ENCODE measurements at places on chromosomes 2 and 18.

- DNase-seq = no peak
These were observed 186.5 kb upstream of the KLHL29 start for GRCh38 chr2:23198316-23199114.

GRCh38 chr18:5891854-5892215 is 3.5 kb downstream of the TMEM200C start:
- DNase-seq = no peak

DNA sequence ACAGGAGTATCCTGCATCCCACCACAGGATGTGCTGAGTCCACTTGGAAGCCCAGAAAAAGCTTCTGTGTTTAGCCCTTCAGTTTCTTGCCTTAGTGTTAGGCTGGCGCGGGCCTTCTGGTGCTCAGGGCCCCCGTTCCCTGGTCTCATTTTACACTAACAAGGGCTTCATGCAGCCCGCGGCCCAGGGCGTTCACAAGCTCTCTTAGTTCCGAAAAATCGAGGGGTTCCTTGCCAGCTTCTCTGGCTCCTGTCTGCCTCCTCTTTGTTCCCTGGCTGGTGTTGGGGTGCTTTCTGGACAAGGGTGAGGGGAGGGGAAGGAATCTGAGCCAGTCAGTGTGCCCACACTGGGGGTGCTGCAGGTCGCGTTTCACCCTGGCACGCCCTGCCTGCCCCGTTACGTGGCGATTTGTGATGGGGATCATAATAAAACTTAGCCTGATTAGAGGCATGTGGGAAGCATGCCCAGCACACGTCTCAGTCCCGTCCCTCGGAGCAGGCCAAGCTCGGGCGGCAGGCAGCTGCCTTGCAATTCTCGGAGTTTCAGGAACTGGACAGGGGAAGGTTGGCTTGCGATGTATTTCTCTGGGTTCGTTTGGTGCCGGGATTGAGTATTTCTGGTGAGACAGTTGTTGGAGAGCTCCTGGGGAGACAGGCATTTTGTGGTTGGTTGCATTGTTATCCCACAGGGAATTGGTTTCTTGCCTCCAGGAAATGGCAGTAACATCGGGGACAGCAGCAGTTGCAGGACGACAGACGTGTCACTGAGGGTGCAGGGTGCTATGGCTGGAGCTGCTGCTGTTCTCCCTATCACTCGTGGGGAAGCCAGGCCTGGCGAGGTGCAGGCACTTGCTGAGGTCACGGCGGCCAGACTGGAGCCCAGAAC is 22.9 kb downstream of the SH3BP4 start:
- DNase-seq = peak; percentile 87

DNA sequence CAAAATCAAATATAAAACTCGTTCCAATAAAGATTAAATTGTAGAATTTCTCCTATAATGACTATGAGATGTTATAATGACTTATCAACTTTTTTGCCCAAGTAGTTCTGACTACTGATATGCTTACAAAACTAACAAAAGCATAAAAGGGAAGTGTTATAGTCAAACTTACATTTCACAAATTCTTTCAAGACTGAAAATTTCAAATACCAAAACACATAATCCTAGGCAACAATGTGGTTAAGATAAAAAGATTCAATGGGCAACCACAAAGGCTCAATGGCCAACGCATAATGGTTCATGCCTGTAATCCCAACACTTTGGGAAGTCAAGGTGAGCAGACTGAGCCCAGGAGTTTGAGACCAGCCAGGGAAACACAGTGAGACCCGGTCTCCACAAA is 135.7 kb downstream of the USP34 start:
- DNase-seq = no peak

GRCh38 chr18:36461551-36461987 is 164.1 kb downstream of the FHOD3 start:
- DNase-seq = no peak
